ENCODE measurements at places on chromosomes 6 and 20.

DNA sequence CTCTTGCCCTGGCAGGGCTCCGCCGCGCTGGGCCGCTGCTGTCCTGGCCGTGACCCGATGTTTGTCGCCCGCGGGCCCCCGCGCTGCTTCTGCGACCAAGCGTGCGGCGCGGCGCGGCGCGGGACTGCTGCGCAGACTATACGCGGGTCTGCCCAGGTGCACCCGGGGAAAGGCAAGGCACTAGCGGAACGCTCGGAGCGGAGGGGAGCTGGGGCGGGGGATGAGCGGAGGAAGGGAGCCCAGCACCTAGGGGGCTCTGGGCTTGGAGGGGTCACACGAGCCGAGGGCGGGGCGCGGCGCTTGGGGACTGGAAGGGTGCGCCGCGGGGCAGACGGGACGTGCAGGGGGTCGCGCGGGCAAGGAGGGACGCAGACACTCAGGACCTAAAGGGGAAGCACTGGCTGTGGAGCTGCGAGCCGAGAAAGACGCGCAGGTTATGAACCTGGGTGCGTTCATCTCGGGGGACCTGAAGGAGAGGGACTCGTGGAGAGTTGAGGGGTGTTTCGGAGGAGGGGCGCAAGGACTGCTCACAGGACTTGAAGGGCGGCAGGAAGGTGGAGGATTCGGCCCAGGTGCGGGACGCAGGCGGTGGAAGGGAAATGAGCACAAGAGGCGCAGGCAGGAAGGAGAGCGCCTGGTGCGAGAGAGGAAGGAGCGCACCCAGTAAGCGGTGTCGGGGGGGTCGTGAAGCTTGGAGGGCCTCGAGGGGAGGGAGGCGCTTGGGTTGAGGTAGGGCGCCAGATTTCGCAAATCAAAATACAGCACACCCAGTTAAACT lies 40.8 kb upstream of the ZNFX1 start:
- DNase-seq = no peak

GRCh38 chr6:109800771-109801170 lies 109.7 kb downstream of the FIG4 start:
- DNase-seq = no peak

DNA sequence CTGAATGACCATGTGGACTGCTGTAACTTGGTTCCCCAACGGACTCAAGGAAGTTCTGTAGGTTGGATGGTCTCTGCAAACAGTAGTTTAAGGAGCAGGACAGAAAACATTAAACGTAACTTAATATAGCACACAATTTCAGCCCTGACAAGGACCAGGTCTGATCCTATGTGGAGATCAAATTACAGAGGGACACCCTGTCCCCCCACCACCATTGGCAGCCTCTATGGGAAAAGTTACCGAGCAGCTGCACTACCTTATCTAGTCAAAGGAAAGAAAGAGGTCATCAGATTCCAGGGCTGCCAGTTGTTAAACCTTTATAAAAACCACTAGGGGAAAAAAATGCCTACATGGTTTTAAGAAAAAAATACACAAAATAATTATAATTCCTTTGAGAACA lies 191.5 kb upstream of the RSPO3 start:
- DNase-seq = no peak

DNA sequence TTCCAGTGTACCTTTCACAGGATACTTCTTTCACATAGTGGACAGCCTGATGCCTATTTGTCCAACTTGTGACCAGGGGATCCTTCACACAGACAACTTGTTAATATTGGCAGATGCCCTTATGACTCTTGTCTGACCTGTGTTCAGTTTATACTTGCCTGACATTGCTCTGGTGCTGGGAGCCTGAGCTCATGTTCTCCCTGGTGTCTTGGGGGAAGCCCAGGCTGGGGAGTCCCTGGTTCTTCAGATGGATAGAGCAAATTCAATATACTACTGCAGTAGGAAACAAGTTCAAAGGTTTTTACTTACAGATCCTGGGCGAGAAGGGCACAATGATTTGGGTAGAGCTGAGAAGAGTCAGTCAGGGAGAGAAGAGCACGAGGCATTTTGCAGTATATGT lies 76.1 kb downstream of the NKAIN2 start:
- DNase-seq = no peak

DNA sequence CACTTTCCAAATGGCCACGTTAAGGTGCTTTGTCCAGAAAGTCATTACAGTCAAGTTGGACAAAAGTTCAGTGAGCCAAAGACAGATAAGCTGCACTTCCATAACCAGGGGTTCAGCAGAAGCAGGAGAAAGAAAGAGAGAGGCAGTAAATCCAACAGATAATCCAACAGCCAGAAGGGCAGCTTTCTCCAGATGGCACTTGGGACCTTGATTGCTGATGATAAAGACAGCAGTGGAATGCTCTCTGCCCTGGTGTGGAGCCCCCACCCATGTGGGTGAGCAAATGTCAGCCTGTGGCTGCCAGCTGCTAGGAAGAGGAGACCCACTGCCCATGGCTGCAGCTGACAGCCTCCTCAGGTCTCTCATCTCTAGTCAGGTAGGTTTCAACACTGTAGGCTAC lies 18.7 kb upstream of the NRSN1 start:
- no peak for DNase-seq

- no peak for DNase-seq
Measured at GRCh38 chr6:128192972-128193371, 292.1 kb upstream of the THEMIS start.

DNA sequence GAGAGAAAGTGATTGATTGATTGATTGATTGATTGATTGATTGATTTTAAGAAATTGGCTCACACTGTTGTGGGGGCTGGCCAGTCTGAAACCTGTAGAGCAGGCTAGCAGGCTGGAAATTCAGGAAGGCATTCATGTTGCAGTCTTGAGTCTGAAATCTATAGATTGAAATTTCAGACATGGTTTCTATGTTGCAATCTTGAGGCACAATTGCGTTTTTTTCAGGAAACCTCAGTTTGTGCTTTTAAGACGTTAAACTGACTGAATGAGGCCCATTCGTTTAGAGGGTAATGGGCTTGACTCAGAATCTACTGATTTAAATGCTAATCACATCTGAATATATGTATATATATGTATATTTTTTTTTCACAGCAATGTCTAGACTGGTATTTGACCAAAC lies 106.3 kb downstream of the STXBP5 start:
- DNase-seq = no peak

GRCh38 chr6:26415791-26416190 lies 13.7 kb downstream of the BTN3A1 start:
- no peak for DNase-seq

DNA sequence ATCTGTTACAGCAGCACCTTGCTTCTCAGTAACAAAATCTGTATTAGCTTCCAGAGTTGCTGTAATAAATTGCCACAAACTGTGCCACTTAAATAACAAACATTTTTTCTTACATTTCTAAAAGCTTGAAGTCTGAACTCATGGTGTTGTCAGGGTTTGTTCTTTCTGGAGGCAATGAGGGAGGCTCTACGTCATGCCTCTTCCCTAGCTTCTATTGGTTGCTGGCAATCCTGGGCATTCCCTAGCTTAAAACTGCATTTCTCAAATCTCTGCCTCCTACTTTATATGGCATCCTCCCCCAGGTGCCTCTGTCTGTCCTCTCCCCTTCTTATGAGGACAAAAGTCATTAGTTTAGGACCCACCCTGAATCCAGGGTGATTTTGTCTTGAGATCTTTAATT lies 41.6 kb upstream of the TMEM244 start:
- DNase-seq = no peak

- DNase-seq = no peak
Measured at GRCh38 chr6:11008821-11009220, 35.3 kb downstream of the ELOVL2 start.
